ENCODE measurements at places on chromosomes 11 and 22.

GRCh38 chr11:66299186-66299585 is 7.5 kb downstream of the TMEM151A start:
- no peak for DNase-seq

- DNase-seq = no peak
Measured at GRCh38 chr11:21109341-21109740, 440.0 kb downstream of the NELL1 start.

GRCh38 chr11:35163702-35164496 is 24.9 kb downstream of the CD44 start:
- no peak for DNase-seq

DNA sequence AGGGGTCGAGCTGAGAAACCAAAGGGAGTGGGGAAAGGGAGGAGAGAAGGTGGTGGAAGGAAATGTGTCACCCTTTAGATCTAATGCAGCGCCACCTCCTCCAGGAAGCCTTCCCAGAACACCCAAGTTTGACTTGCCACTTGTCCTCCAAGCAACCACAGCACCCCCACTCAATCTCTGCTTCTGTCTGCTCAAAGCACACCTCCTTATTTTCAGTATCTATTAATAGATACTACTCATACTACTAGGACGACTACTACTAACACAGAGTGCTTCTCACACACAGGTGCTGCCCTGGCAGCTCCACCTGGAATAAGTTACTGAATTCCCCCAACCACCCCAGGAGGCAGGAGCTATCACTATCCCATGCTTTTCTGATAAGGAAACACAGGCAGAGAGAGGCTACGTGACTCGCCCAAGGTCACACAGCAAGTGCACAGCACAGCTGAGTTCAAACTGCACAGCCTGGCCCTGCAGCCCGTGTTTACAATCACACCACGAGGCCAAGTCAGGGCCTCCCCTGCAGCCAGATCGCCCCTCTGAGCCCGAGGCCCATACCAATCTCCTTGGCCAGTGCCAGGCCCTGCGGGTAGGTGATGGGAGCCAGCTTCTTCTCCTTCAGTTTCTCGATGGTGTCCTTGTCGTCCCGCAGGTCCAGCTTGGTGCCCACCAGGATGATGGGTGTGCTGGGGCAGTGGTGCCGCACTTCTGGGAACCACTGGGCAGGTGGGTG is 13.2 kb downstream of the RAC2 start:
- DNase-seq = no peak

DNA sequence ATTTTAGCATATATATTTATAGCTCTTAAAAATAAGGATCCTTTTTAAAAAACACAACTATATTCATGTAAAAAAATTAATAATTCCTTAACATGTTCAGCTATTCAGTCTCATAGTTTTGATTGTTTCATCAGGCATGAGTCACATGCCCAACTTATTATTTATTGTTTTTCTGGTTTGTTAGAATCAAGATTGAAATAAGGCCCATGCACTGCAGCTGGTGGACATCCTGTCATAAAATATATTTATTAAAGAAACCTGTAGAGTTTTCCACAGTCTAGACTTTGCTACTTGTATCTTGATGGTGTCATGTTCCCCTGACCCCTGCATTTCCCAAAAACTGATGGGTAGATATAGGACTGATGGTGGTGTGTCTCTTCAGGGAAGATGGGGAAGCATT is 77.4 kb downstream of the PARVA start:
- DNase-seq = no peak

DNA sequence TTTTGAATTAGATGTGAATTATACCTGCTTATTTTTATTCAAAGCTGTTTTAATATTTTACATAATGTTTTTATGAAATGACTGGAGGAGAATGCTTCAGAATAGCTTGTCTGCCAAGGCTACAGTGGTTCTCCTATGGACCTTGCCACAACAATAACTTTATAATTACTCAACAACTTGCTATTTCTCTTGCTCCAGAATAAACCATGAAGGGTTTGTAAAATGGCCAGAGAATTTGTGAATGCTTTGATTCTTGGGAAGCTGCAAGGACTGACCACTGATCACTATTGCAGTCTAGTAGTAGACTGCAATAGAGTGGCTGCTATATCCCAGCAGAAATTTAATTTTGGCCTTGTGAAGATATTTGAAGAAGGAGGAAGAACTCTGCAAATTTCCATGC is 199.7 kb downstream of the FAT3 start:
- no peak for DNase-seq

DNA sequence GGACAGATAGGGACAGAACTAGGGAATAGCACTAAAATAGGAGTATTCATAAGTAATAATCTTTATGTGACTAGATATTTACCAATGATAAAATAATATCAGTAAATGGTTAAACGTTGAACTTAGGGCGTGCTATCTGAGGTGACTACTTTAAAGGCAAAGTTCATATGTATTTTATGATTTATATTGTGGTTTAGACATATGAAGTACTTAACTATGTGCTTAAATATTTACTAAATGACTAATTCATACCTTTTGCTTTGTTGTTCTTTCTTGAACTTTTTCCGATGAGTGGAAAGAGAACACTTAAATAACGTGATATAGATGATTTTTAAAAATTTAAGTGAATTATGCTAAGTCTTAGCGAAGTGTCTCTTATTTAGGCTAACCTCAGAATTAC is 14.7 kb downstream of the LUZP2 start:
- DNase-seq = no peak

Measured in muscle of leg (tissue), 16 donors.